AG20443 (cell line): ENCODE measurements at places on chromosomes 2 and 18.

- no peak for DNase-seq
Observed at GRCh38 chr2:138548796-138549195, 47.2 kb downstream of the SPOPL start.

- peak; percentile 61 for DNase-seq
Observed at GRCh38 chr2:8737571-8738175, 55.8 kb downstream of the ID2 start.

DNA sequence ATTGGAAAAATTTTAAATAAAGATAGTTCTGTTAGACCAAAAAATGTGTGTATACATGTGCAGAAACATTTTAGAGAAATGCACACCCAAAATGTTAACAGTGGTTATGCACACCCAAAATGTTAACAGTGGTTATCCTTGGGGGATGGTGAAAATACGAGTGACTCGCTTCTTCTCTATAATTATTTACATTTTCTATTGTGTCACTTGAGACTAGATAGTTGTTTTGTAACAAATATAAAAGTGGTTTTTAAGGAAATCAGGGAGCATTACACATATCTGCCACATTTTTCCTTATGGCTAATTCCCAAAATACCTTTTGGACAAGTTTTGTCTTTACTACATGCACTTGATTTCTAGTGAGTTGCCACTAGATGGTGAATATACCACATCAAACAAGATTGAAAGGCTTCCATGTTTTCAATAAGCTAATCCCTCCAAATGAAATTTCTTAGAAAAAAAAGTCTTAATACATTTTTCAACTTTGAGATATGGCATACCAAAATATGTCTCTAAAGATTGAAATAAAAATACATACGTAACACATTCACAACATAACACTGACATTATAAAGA is 9.0 kb upstream of the HIBCH start:
- no peak for DNase-seq

DNA sequence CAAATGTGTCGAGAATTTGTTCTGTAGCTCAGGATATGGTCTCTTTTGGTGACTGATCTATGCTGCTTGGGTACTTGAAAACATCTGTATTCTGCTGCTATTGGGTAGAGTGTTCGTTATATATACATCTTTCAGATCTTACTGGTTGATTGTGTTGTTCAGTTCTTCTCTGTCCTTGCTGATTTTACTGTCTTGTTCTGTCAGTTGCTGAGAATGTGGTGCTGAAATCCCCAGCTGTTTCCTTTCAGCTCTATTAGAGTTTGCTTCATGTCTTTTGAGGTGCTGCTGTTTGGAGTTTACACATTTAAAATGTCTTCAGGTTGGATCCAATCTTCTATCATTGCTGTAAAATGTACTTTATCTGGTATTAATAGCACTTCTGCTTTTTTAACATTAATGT is 12.9 kb downstream of the BCL2L11 start:
- DNase-seq, result no peak

DNA sequence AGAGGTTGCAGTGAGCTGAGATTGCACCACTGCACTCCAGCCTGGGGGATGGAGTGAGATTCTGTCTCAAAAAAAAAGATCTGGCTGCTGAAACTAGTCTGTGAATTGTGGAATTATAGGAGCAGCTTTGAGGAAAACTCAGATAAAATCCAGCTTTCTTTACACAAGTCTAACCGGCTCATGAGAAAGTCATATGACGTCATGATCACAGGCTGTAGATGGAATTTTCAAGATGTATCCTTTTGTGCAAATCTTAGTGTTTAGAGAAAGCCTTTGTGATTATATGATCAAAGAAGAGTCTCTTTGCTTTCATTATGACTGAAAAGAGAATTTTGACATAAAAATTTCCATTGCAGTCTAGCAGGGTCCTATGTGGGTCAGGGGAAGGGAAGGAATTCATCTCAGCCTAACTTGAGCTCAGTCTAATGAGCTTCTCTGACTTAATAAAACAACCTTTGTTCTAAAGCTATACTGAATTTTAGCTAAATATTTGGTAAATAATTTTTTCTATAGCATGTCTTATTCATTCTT is 90.2 kb upstream of the NCK2 start:
- DNase-seq, result no peak

DNA sequence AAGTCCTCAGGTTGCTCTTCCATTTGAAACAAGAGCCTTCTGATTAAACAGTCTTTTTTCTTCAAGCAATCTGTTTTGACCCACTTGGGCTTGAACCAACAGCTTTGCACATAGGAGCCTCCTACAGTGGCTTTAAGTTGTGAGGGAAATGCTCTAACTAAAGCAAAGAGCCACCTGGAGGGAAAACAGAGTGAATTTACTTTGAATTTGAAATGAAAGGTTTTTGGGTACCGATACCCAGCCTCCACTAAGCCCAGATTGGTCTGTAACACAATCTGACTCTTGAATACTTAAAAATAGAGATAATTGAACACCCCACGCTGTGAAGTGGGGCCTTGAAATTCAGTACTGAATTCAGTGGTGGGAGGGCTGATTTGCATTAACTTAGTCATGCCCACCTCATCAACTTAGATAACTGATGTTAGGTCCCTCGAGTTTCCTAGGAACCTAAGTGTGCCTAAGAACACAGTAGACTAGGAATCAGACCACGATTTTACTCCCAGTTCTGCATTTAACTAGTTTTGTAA is 56.3 kb upstream of the ACVR1C start:
- no peak for DNase-seq

- DNase-seq, result no peak
Observed at GRCh38 chr18:35507192-35507591, 9.4 kb upstream of the INO80C start.

DNA sequence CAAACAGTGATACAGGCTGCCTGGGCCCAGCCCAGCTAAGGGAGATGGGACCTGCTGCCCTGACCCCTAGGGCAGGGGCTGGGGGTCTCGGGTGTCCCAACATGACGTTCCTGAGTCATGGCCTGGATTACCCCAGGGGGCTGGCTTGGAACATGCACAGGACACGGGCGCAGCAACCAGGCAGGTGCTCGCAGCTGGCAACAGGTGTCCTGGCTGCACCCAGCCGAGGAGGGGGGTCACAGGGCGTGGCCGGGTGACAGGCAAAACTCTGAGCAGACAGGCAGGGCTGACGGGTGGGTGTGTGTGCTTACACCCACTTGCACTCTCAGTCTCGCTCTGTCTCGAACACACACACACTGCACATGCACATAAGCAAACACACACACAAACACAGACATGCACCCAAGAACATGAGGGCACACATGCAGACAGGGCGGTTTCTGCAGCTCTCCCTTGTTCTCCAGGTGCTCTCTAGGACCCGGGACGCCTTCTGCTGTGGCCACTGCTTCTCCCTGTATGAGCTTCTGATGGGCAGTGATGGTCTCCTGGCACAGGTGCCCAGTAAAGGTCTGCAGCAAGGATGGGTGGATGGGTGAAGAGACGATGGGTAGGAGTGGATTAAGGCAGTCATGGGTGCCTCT is 33.7 kb upstream of the TAF1B start:
- no peak for DNase-seq

GRCh38 chr18:63312737-63313395 is 6.7 kb downstream of the BCL2 start:
- DNase-seq, result no peak

DNA sequence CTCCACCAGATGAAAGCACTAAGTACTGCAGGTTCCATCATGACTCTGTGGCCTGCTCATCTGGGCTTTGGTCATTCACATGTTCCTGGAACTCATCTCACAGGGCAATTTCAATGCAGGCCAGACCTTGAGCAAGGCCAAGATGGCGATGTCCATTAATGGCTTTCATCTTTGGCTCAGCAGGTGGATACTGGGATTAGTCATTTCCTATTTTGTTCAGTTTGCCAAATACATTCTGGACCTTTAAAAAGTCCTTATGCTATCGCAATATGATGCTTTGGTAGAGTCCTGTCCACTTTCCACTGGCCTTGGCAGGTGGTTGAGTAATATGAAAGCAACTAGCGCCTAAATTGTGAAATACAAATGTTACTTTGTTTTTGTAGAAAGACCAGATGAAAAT is 170.1 kb upstream of the REV1 start:
- DNase-seq, result no peak

- DNase-seq, result no peak
Observed at GRCh38 chr2:13616059-13616458, 899.3 kb downstream of the TRIB2 start.

DNA sequence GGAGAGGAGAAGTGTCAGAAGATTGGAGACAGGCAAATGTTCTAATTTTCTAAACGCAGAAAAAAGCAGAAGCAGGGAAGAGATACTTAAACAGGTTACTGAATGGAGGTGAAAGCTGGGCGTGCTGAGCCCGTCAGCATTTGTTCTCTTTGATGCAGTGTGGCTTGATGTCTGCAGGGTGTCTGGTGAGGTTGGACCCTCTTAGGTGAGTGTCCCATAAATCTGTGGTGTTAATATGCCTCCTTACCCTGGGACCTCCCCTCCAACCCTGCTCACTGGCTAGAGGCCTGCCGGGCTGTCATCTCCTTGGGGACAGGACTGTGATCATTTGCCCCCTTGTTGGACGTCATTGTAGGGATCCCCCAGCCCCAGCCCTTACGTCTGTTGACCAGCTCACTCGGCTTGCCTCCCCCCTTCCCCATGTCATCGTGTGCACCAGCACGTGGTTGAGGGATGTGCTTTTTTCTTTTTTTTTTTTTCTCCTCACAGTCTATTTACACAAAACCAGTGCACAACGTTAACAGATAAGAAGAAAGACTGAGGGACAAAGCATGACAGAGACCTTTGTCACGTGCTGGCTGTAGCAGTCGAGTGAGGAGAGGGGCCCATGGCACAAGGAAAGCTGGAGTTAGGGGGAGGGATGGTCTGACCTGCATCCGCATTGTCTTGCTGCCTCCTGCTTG is 56.4 kb downstream of the NCK2 start:
- DNase-seq, result no peak

DNA sequence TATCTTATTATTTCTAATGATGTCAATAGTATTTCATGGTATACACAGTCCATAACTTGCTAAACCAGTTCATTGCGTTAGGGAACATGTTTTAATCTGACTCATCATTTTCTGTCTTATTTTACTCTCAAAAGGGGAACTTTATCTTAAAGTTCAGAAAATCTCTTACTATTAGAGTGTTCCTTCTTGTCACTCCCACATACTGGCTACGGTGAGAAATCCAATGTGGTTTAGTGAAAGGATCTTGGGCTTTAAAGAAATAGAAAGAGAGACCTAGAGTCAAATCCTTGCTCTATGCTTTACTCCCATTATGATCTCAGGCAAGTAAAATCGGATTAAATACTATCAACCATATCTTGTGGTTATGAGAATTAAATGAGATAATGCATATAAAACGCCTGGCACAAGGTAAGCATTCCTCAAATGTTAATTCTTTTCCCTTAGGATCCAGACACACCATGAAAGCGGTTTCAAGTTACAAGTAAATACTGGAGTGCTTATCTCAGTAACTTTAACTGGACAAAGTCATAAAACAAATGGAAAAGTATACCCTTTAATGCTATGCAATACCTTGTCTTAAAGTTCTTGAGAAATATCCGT is 576.0 kb downstream of the ARHGAP15 start:
- no peak for DNase-seq

DNA sequence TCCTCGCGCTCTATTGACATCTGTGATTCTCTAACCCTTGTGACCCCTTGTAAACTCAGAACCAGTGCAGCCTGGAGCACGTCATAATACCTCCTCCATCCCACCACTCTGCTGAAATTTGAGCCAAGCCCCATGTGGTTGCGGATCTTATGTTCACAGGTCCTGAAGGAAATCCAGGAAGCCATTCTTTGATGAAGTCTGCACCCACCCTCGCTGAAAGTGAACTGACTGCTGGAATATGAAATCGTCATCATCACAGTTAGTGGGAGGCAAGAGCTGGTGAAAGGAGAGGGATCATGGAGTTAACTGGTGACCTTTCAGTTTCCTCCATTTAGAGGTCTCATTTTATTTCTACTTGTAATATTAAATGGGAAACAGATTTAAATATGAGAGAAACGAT is 21.6 kb downstream of the ZEB2 start:
- no peak for DNase-seq

DNA sequence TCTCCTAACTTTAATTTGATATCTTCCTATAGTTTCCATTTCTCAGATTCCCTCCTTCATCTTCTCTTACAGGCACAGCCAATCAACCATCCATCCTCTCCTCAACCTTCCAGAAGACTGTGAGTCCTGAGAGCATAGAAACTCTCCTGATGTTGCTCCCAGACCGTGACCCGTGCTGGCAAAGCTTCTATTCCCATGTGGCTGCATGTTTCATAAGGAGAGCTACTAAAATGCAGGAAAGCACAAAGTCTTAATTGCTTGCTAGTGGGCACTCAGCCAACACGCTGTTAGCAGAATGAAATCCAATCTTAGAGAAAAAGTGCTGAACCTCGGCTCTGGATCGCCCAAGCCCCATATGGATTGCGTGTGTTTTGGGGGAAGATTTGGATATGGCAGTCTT is 1244.7 kb upstream of the ZEB2 start:
- no peak for DNase-seq

GRCh38 chr2:11388262-11389051 is 44.0 kb upstream of the ROCK2 start:
- no peak for DNase-seq

GRCh38 chr2:41847744-41848441 is 199.9 kb upstream of the PKDCC start:
- DNase-seq, result peak; percentile 38

- DNase-seq, result no peak
Observed at GRCh38 chr2:33312355-33312754, 164.1 kb upstream of the RASGRP3 start.

DNA sequence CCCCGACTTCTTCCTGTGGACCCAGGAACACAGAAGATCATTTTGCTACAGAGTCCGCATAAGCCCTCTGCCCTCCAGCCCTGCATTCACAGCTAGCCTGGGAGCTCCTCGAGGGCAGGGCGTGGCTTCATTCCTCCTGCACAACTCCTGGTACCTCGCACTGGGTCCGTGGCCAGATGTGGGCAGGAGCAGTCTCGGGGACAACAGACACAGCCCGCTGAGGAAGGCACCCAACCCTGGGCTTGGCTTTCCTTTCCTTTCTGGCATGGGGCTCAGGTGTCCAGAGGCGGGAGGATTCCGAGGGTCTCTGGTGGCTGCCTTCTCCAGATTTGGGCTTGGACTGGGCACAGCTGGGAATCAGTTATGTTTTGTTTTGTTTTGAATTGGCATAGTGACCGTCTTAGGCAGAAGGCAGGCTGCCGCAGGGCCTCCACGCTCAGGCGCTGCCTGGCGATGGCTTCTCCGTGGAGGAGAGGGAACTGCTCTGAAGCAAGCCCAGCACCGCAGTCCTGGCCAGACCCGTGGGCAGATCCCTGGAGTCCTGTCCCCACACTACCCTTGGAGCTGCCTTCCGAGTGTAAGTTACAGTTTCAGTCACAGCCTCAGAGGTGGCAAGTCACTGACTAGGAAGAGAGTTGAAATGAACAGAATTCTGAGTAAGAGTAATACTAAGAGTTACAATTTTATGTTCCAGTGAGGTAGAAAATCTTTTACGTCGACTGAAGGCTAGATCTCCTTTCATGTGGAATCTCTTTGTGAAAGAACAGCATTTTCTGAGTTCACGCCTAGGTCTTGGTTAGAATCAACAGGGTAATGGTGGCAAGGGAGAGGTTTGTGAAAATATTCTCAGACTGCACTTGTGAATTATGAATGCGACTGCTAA is 47.9 kb downstream of the LDLRAD4 start:
- DNase-seq, result peak; percentile 39
